ENCODE measurements at places on chromosomes 1 and 21.

DNA sequence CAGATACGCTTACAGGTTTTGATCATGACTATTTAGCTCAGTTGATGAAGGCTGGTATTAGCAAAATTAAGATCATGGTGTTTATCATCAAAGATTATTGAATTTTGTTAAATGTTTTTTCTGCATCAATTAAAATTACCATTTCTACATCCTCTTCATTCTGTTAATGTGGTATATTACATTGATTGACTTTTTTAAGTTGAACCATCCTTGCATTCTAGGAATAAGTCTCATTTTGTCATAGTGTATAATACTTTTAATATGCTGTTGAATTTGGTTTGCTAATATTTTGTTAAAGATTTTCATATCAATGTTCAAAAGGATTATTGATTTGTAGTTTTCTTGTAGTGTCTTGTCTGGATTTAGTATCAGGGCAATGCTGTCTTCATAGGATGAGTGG is 142.4 kb downstream of the LYPLAL1 start:
- DNase-seq, result no peak

DNA sequence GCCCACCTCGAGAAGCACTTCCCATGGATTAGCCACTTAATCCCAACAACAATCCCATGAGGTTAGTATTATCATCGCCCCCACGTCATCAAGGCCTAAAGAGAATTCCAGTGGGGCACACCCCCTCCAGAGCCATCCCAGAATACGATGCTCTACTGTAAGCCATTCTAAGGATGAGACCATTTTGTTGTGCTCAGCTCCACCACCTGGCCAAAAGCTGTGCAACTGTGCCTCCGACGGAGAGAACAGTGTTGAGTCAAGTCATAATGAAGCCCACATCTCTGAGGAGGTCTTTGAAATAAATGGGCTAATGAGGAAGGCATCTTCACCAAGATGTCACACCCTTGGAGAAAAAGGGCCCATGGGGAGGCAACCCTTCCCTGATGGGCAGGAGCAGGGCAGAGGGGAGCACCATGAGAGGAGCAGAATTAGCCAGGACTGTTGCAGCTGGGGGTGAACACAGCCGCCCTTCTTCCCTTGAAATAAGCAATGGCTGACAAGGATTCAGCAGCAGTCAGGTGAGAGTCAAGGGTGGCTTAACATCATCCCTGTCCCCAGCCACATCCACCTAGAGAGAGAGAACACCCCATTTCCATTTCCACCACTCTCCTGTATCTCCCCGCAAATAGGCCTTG is 14.6 kb downstream of the SYF2 start:
- DNase-seq, result no peak

DNA sequence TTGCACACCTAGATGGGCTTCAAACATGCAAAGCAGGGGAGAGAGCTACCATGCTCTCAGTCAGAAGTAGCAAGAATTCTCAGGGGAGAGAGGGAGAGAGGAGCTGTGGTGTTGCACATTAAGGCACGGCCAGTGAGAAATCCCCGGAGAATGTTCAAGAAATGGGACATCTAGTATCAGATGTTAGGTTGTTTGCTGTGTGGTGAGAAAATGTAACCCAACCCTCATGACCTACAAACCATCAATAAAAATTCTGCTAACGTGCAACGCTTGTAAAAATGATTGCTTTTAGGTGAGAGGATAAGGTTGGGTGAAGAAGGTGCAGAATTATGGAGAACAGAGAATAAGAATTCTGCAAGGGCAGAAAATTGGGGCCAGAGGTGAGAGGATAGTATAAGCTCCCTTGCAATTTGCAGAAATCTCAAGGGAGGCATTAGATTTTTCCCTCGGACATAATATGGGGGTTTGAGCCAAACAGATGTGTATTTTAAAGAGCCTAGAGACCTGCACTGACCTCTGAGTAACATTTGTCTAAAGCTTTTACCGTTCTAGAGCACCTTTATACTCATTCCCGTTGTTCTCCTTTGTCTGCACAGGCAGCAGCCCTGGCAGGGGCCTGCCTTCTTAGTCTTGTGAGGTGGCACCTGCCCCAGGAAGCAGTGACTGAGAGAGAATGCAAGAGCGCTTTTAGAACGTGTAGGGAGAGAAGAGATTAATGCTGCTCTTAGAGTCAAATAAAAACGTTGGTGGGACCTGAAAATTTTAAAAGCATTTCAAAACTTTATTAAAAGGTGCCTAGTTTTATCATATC is 25.4 kb upstream of the KIAA0040 start:
- no peak for DNase-seq

- DNase-seq, result no peak
These were observed 3.1 kb downstream of the PTGFRN start for GRCh38 chr1:116912846-116913245.

DNA sequence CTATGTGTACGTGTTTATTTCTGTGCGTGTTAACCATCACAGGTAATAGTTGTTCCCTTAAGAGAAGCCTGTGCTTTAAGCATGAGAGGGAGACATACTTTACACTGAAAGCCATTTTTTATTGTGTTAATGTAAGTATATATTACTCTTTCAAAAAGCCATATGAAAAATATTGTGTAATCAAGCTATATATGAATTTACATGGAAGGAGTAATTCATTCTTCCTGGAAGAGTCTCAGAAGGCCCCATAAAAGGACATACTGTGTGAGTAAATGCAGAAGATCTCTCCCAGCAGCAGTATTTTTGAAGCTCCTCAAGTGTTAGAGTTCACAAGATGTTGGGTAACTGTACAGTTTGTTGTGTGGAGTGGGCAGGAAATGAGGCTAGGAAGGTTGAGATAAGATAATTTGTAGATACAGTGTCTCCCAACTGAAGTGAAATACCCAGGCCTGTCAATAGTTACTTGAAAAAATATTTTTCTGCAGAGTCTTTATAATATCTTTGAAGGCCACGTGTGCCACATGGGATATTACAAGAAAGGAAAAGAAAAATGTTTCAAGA is 138.3 kb downstream of the PTGER3 start:
- no peak for DNase-seq

DNA sequence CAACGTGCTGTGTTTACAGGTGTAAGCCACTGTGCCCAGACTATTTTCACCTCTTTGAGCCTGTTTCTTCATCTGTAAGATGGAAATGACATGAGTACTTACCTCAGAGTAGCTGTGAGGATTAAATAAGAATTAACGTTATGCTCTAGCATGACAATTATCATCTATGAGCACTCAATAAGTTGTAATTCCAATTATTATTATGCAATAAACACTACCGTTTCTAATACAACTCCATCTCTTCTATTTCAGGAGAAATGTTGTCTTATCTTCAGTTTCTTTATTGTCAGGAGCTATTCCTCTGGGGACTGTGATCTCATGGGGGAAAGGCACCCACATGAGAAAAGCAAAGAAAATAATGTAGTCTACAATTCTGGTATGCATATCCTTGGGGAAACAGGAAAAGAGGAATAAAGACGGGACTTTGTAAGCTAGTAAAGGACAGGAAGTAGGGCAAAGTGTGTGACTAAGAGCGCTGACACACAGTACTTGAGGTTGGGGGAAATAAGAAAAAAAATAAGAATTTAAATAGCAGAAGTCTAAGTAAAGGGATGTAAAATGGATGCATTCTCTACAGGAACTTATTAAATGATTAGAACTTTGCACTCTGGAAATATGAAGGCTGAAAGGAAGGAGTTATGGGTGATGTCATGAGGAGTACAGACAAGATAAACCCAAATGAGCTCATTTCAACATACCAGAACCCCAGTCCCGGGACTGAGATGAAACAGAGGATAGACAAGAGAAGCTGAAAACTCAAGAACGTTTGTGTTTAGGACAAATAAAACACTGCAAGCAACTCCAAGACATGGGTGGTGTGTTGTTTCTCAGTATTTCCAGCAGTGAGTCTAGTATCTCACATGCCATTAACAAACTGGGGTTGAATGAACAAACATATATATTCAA is 9.8 kb downstream of the PHC2 start:
- DNase-seq, result no peak

- no peak for DNase-seq
These were observed 6.2 kb upstream of the TUFT1 start for GRCh38 chr1:151533870-151534269.

- DNase-seq, result no peak
These were observed 32.5 kb upstream of the SARS1 start for GRCh38 chr1:109181085-109181806.

DNA sequence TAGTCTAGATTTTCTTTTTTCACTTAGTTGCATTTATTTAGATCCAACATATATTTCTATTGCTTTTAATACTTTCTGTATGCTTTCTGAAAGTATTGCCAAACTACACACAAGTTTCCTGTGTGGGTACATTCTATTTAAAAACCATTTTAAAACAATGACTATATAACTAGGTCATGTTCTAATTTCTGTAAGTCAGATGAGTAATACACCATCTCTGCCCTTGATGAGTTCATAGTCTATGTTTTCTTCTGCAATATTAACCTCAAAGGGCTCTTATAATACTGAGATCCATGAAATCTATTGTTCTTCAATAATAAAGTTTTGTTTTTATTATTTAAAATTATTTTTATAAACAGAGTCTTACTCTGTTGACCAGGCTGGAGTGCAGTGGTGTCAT is 68.3 kb downstream of the RNASEL start:
- no peak for DNase-seq

DNA sequence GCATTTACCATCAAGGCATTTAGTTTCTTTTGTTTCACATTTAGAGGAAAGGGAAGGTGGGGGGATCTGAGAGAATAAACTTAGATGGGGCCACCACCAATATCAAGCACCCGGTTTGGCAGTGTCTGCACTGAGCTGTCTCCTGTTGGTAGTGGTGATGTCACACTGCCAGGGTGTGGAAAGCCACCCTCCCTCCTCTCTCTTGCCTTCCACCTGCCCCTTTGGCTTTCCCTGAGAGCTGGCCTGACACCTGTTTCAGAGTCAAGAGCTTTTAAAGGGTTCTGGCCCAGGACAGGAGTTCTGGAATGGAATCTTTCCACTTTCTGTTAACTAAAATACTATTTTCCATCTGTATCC is 13.4 kb downstream of the ATF3 start:
- no peak for DNase-seq

DNA sequence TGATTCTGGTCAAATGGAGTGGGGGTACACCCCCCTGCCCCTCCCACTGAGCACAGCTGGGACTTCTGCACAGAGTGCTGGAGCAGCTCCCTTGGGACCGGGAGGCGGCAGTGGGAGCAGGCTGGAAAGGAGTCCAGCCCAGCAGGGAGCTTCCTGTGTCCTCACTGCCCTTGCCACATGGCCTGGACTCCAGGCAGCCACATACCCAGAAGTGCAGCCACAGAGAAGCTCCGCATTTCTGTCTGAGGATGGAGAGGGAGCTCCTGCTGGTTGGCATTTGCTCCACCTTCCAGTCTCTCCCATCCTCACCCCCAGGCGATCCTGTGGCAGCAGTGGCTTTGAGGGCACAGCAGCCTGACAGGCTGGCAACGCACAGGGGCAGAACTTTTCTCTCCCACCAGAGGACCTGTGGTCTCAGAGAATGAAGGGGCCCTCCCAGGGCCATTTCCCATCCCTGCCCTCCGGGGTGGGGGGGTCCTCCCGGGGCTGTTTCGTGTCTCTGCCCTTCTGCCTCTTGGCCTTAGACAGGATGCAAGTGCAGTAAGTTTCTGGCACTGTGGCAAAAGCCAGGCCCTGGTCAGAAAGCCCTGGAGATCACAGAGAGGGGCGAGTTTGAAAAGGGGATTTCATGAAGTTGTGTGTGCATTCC is 103.6 kb upstream of the COL6A1 start:
- DNase-seq, result no peak

Measured in NCI-H1930 (cell line).